NCI-H774 (cell line): ENCODE measurements at places on chromosomes 16 and 17.

GRCh38 chr17:34527908-34528470 is 51.4 kb upstream of the TMEM132E start:
- no peak for DNase-seq

DNA sequence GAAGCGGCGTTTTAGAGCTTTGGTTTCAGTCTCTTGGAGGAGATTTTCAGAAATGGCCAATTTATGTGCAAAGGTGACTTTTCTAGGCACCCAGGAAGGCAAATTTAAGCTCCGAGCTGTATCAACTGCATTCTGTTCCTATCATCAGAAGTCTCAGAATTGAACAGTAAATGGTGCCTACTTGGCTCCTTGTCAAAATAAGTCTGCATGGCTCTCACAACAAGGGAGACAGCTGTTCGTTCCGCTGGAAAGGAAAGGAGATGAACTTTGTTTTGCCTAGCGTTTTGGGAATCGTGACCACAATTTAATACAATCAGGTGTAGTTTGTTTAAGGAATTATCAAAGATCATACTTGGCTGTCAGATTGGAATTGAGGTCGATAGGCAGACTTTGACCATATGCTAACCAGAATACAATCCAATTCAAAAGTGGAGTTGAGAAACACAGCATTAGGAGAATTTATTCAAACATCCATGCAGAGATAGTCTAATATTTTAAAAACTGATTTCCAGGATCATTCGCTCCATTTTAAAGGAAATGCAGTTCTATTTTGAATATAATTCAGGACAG is 139.4 kb downstream of the CPPED1 start:
- no peak for DNase-seq

DNA sequence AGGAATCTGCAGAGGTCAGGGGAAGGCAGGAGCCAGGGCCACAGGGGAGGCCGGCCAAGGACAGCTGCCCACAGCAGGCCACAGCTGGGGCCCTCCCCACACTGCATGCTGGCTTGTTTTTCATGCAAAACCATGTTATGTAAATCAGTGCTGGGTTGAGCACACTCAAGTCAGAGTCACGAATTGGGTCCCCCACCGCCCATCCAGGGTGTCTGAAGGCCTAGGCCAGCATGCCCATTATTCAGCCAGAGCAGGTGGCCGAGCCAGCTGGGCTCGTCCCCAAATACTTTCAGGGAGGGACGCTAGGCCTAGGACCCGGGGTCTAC is 51.2 kb upstream of the TOB1 start:
- DNase-seq = no peak

DNA sequence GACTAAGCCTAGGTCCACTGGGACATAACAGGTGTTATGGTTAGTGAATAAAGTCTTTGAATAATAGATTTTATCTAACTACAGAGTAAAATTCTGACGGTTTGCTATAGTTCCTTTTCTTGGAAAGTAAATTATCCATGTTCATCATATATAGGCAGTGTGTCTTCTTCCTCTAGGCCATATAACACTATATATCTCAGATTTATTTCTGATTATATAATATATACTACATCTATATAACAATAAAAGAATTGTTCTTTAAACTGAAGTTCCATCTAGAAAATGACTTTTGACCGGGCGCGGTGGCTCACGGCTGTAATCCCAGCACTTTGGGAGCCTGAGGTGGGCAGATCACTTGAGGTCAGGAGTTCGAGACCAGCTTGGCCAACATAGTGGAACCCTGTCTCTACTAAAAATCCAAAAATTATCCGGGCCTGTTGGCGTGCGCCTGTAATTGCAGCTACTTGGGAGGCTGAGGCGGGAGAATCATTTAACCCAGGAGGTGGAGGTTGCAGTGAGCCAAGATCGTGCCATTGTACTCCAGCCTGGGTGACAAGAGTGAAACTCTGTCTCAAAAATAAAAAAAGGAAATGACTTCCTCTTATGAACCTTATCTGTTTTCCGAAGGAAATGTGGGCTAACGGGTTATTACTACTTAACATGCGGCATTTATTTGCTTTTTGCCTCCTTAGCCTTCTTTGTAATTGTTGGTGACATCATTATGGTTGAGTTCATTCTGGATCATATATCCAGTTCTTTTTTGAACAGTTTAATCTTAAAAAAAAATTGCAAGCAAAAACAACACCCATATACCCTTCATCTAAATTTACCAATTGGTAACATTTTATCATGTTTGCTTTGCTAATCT is 29.2 kb downstream of the NOL11 start:
- DNase-seq = no peak

DNA sequence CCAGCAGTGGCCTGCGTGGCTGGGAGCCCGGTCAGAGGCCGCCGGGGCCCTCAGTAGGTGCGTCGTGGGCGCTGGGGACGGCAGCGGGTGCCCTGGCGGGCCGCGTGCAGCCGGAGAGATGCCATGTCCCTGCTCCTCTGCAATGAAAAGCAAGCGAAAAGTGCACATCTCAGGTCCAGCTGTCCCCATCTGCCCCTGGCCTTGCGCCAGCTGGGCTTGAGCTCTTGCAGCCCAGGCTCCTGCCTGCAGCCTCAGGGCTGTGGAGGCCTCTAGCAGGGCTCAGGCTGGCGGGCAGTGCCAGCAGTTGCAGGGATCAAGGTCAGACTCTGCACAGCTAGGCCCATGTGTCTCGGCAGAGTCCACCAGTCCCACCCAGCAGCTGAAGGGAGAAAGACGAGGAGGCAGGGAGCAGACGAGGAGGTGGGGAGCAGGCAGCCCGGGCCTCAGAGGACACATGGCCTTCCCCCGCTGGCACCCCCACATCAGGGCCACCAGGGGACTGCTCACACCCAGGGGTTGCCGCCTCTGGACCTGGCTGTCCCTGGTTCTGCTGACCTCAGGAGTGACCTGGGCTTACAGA is 11.2 kb downstream of the SLC16A3 start:
- DNase-seq = no peak

DNA sequence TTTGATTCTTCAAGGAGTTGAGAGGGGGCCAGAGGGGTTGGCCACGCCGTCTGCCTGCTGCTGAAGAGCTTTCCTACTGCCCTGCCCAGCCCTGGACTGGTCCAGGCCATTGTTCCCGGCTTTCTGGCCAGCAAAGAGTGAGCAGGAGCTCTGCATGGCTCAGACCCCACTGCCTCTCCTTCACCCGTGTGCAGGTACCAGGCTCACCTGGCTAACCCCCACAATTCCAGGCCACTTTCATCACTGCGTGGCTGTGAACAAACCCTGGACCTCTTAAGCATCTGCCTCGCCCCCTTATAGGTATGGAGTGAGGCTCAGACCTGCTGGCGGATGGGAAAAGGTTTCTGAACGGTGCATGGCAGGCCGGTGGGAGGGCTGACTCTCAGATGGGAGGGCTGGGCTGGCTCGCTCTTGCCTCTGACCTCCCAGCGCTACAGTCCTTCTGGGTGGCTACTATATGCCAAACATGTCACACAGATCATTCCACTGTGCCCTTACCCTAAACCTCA is 8.9 kb downstream of the ZNF319 start:
- DNase-seq = no peak

DNA sequence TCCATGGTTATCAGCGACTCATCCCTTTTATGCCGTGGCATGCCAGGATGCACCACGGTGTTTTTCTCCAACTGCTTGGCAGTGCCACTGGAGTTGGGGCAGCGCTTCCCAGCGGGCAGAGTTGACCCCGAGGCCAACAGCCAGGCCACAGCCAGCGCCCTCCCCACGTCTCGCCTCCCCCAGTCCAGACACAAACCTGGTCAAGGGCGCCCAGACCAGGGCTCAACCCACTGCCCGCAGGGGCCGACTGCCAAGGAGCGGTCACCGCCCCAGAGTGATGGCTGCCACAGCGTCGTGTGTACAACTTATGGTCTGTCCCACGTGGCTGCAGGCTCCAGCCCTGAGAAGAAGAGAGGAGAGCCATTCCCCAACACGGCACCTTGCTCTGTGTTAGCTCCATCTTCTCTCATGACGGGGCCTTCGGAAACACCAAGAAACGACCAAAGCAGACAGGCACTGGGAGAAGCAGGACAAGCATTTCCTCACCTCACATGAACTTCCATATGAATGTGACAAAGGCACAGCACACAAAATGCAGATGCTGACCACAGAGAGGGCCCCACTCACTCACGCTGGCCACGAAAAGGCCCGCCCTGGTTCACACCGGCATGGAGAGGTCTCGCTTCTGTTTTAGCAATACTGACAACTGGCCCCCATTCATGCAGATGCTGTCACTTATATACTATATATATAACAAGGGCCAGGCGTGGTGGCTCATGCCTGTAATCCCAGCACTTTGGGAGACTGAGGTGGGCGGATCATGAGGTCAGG is 27.0 kb downstream of the AXIN1 start:
- DNase-seq = no peak

GRCh38 chr17:37261286-37261685 is 114.5 kb upstream of the C17orf78 start:
- DNase-seq = no peak

GRCh38 chr17:2309338-2310154 is 5.8 kb downstream of the SRR start:
- DNase-seq = no peak

- DNase-seq = no peak
These were observed 27.8 kb upstream of the CDR2 start for GRCh38 chr16:22402191-22402590.

DNA sequence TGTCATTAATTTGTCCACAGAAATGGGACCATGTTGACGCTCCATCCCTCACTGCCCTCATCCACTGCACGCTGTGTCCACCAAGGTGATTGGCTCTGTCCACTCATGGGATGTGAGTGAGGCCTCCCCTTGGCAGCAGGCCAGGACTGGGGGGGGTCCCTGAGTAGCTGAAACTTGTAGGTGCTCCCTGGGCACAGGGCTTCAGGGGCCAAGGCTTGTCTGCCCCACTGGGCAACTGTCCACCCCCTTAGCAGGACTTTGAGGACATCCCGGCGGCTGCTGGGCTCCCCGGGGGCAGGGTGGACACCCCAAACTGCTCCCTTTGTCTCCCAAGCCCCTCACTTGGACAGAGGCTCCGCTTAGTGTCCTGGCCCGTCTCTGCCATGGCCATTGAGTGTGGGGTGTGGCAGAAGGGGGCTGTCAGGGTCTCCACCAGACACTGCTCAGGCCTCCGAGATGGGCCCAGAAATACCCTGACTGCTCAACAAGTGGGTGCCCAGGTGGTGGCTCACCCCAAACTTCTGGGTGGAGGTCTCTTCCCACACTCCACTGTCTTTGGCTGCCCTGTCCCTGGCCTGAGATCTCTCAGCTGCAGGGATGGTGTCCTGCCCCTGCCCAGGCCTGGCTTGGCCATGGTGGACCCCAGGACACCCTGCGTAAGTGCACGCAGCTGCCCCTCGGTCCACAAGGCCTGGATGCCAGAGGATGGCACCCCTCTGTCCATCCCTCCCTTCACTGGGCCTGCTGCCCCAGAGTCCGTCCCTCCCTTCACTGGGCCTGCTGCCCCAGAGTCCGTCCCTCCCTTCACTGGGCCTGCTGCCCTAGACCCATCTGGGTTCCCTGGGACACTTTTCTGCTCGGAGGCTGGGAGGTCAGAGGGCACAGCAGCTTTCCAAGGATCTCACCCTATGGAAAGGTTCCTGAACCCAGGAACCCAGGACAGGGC is 2.9 kb upstream of the RAB40C start:
- no peak for DNase-seq

DNA sequence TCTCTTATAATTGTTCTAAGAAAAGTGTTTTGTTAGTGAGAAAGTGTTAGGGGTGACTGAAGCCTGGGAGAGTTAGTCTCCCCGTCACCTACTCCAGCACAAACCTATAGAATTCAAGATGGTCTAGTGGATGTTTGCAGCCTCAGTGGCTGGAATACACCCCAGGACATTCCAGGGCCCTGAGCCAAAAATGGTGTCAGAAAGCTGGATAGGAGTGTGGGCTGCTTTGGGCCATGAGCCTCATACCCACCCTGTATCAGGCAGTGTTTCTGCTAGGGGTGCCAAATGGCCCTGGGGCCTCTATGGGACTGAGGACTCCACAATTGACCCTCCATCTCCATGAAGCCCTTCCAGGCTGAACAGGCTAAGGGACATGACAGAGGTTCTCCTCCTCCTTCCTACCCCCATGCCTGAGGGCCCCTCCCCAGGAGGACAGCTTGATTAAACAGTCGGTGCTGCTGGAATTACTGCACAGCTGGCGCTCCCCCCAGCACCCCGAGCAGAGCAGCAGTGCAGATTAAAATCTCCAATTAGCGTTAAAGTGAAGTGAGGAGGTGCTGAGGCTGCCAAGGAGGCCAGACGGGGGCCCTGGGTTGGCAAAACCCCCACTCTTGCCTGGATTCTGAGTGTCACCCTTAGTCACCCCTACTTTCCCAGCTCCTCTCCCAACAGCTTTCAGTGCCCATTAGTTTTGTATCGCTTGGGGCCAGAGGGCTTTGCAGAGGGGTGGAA is 59.1 kb downstream of the NEUROD2 start:
- DNase-seq = no peak

DNA sequence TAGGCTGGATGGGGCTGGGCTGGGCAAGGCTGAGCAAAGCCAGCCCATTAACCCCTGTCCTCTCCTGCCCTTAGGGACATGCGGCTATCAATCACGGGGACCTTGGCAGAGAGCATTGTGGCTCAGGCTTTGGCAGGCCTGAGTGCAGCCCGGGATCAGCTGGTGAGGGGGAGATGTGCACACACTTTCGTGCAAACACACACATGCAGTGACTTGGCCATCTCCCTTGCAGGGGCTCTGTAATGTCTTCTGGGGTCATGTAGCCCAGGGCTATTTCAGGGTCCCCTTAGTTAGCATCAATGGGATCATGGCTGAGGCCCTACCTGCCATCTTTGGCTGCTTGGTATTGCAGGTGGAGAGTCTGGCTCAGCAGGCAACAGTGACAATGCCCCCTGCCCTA is 6.9 kb downstream of the CARMIL2 start:
- no peak for DNase-seq

DNA sequence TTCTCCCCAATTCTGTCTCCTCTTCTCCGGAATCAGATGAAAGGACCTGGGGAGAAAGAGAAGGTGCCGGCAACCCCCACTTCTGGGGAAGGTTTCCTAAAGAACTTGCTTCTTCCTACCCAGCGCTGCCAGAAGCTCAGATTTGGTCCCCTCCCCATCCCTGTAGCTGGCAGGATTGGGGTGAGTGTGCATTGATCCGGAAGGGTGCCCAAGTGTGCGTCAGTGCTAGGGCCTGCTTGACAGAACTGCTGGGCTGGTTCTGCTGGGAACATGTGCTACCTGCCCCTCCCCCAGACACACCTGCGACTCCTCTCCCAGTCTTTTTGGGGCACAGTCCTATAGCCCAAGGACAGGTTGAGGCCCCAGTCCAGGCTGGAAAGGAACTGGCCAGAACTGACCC is 3.3 kb downstream of the ARL4D start:
- no peak for DNase-seq

- no peak for DNase-seq
These were observed 398.5 kb downstream of the HAPSTR1 start for GRCh38 chr16:9489835-9490467.

GRCh38 chr17:79909121-79909520 is 69.9 kb upstream of the CBX4 start:
- DNase-seq = no peak

GRCh38 chr16:651844-652243 is 2.7 kb downstream of the WDR90 start:
- DNase-seq = no peak
